ENCODE measurements at places on chromosomes 7 and 10. TPM values are rescaled to one million over a fixed set of nuclear protein-coding genes. Genes with fewer than 3 reads are reported as not detected.

The SPACDR gene
- 0.32 TPM for total RNA-seq

The PGAM2 gene
- total RNA-seq: not detected

The HOXA11 gene
- 0.31 TPM for total RNA-seq

The ANXA8 gene
- not detected for total RNA-seq

The ADAM8 gene
- total RNA-seq: 1.6 TPM

The GPR26 gene
- not detected for total RNA-seq

The ZNF786 gene
- 4.9 TPM for total RNA-seq

The CLRN3 gene
- not detected for total RNA-seq

The APBB1IP gene
- total RNA-seq: 0.06 TPM

The CFTR gene
- not detected for total RNA-seq

The POP7 gene
- total RNA-seq: 28.6 TPM

The LRRC18 gene
- not detected for total RNA-seq

The SMKR1 gene
- 0.38 TPM for total RNA-seq

The SAMD9L gene
- 26.6 TPM for total RNA-seq

The NXPH1 gene
- not detected for total RNA-seq

The HOXA7 gene
- total RNA-seq: 1.5 TPM

The RELN gene
- total RNA-seq: 899 TPM

The TMEM139 gene
- total RNA-seq: not detected

The HEPACAM2 gene
- total RNA-seq: not detected

The DKK1 gene
- 21.4 TPM for total RNA-seq

The ACTL6B gene
- not detected for total RNA-seq

The C10orf53 gene
- total RNA-seq: not detected

The PLEKHS1 gene
- total RNA-seq: not detected

The CPXM2 gene
- total RNA-seq: 4.9 TPM

The CALML3 gene
- not detected for total RNA-seq
